ENCODE measurements at places on chromosomes 3 and 15.

DNA sequence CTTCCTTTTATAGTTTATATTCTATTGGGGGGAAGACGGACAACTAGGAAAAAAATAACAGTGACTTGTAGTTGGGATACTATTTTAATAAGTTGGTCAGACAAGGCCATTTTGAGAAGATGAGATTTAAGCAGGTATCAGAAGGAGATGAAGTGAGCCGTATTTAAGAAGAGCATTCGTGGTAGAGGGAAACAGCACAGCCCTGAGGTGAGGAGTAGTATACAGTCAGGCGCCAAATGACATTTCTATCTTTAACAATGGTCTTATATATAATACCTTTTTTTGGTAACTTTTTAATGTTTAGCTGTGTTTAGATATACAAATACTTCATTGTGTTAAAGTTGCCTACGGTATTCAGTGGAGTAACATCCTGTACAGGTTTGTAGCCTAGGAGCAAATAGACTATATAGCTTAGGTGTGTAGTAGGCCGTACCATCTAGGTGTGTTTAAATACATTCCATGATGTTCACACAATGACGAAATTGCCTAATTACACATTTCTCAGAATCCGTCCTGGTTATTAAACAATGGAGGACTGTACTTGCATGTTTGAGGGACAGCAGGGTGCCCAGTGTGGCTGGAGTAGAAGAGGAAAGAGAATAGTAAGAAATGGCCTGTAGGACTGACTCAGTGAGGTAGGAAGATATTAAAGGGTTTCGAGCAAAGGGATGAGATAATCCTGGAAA lies 1.6 kb downstream of the NKTR start:
- DNase-seq = peak; percentile 52

DNA sequence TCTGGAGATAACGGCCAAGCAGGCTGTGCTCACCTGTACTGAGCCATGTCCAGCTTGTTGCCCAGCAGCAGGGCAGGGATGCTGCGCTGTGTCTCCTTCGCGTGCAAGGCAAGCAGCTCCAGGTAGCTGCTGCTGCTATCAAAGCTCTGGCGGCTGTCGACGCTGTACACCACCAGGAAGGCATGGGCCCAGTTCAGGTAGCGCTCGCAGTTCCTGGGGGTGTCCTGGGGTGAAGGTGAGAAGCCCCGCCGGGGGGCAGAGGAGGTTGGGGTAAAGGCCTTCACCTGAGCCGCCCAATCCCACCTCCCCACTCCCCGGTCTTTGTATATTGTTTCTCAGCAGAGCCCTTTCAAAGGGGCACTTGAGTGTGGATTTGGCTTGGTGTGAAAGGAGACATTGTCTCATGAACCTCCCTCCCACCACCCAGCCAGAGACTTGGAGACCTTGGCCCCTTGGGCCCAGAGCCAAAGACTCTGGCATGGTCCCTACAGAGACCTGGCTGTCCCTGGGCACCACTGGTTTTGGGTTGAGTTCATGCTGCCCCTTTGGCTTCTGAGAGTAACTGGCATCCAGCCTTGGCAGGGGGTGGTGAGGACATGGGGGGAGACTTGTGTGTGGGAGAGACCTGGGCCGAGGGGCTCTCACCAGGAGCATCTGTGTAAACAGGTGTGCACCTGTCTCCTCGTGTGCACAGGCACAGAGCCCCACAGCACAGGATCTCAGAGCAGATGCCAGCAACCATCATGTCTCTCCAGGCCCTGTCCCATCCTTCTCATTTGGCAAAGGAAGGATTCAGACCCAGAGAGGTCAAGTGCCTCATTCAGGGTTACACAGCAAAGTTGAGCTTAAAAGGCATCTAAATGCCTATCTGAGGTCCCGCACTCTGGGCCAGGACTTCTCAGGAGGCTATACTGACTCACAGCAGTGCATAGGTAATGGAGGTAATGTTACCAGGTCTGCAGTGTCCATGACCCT lies 9.1 kb downstream of the RASL12 start:
- no peak for DNase-seq

GRCh38 chr3:8727605-8728512 lies 5.7 kb upstream of the CAV3 start:
- no peak for DNase-seq

- DNase-seq = no peak
These were observed 27.8 kb upstream of the PIK3CB start for GRCh38 chr3:138862531-138862923.

DNA sequence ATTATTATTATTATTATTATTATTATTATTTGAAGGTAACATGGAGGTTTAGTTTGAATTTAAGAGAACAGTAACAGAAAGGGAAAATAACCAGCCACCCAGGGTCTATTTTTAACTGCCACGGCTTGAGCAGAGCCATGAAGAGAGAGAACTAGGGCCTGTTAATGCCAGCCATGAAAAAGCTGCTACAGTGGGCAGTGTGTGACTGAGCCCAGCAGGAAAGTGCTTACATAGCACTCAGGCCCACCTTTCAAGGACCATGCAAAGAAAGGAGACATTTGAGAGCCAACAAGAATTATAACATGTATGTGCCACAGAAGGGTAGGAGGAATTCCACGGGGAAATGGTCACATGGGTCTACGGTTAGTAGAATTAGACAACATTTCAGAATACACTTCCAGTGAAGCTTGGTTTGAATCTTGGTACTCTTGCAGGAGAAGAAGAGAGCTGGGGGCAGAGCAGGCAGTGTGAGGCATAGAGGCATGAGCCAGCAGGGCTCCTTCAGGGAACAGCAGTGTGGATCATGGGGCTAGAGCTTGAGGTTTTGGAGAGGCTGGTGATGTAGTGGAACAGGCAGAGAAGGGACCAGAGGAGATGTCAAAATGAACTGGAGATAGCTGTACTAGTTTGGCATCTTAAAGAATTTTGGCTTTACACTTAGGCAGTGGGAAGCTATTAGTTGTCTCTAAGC lies 140.7 kb downstream of the CMSS1 start:
- no peak for DNase-seq

GRCh38 chr15:99997112-99997651 lies 263.9 kb upstream of the LYSMD4 start:
- DNase-seq = no peak

DNA sequence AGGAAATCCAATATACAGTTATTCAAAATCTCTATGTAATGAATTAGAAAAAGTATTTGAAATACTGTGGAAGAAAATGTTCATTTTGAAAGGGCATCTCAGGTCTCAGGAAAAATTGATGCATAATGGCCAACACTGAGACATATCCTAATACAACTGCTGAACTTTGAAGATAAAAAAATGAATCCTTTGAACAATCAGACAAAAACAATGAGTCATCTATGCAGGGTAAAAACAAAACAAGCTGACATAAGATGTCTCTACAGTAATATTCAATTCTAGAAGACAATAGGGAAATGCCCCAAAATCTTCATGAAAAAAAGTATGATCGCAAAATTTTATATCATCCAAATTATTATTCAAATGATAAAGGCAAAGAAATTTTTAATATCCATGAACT lies 34.0 kb upstream of the ZNF280D start:
- DNase-seq = no peak

DNA sequence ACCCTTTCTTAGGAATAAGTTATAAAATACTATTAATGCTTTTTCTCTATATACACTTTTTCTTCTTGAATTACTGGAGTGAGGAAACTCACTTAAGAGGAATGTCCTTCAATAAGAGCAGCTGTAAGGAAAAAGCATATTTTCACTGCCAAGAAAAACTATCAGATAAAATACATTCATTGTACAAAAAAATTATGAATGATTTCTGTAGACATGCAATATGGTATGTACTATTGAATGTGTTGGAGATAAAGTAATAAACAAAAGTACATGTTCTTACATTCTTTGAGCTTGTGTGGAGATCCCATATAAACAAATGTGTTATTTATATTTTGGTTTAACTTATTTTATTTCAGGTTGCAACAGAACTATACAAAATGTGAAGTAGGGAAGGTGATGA lies 241.0 kb upstream of the ZNF717 start:
- no peak for DNase-seq

- no peak for DNase-seq
These were observed 36.3 kb downstream of the ASTE1 start for GRCh38 chr3:130990282-130990681.

GRCh38 chr3:127037418-127037841 lies 54.5 kb downstream of the PLXNA1 start:
- no peak for DNase-seq

- DNase-seq = no peak
These were observed 273.9 kb downstream of the TIGIT start for GRCh38 chr3:114567771-114568170.

- no peak for DNase-seq
These were observed 27.3 kb downstream of the ABHD2 start for GRCh38 chr15:89115547-89115946.

- peak; percentile 45 for DNase-seq
These were observed 35.4 kb downstream of the PXYLP1 start for GRCh38 chr3:141266797-141267555.

GRCh38 chr3:43932921-43933320 lies 242.2 kb downstream of the ABHD5 start:
- no peak for DNase-seq

- peak; percentile 54 for DNase-seq
These were observed 41.8 kb downstream of the SLC24A1 start for GRCh38 chr15:65663521-65663920.

- no peak for DNase-seq
These were observed 30.0 kb downstream of the AP4E1 start for GRCh38 chr15:50938525-50938924.

DNA sequence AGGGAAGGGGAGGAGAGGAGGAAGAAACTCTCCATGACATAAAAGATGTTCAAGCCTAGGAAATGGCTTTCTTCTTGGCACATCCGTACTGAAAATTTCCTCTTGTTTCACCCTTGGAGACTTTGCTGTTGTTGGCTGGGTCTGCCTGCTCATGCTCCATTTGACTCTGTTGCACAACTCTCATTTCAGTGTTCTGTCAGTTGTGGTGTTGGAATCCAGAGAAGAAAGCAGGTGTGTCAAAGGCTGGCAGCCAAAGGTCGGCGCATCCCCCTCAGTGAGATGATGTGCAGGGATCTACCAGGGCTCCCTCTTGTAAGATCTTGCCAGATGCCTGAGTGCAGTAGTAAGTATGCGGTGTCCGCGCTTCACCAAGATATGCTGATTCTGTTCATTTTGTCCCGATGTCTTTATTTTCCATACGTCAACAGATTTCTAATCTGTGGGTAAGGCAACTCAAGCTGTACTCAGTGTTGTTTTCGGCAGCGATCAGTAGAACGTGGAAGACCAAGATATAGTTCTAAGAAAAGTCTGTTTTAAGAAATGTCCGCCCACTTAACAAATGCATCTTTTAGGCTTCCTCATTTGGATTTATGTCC lies 265.2 kb upstream of the GOLGA6L4 start:
- DNase-seq = no peak

DNA sequence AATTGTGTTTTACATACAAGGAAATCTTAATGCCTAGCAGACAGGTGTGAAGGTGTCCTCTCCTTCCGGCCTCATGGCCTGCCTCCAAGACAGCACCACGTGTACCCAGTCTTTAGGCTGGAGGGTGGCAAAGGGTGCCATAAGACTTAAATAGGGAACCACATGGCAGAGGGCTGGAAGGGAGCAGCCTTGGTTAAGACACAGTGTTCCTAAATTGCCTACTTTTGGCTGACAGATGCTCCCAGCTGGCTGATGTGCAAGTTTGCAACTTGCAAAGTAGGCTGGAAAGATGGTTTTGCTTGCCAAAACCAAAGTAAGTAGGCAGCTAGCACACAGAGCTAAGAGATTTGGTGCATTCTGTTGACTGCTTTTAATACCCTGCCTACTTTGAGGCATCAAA lies 45.2 kb downstream of the CCNB2 start:
- no peak for DNase-seq

DNA sequence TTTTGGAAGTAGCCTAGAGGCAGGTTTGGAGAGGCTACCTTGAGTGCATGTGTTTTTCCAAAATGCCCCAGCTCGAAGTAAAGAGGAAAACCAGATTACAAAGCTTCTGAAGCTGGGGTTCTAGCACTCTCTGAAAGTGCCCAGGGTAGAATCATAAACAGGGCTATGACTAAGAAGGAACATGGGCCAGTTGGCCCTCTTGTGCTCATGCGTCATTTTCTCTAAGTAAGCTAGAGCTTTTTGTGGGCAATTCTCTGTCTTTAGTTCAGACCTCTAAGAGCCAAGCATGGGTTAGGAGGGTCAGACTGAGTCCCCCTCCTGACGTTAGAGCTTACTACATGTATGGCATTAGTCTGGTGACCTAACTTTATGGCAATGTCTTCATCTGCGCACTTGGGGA lies 129.5 kb upstream of the UMPS start:
- DNase-seq = no peak

DNA sequence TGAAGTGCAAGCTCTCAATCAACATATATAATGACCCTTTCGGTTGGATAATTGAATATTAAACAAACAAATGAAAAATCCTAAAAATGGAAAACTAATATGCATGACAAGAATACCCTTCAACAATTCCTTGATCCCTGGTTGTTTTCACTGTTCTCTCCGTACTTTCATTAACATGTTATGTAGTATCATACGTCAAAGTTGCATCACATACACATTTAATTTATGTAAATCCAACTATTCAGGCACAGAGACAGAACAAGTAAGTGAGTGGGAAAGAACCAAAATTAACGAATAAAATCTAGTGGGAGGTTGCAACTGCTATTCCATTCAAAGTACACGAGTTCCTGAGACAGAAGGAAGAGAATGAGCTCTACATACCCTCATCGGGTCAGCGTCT lies 176.0 kb downstream of the SUCLG2 start:
- DNase-seq = no peak

GRCh38 chr15:38129531-38130204 lies 123.0 kb upstream of the SPRED1 start:
- DNase-seq = peak; percentile 49

GRCh38 chr3:120459196-120459595 lies 8.4 kb upstream of the FSTL1 start:
- DNase-seq = no peak

- no peak for DNase-seq
These were observed 160.5 kb upstream of the CCDC54 start for GRCh38 chr3:107216711-107217110.

GRCh38 chr3:37190667-37191066 lies 16.3 kb upstream of the LRRFIP2 start:
- no peak for DNase-seq

DNA sequence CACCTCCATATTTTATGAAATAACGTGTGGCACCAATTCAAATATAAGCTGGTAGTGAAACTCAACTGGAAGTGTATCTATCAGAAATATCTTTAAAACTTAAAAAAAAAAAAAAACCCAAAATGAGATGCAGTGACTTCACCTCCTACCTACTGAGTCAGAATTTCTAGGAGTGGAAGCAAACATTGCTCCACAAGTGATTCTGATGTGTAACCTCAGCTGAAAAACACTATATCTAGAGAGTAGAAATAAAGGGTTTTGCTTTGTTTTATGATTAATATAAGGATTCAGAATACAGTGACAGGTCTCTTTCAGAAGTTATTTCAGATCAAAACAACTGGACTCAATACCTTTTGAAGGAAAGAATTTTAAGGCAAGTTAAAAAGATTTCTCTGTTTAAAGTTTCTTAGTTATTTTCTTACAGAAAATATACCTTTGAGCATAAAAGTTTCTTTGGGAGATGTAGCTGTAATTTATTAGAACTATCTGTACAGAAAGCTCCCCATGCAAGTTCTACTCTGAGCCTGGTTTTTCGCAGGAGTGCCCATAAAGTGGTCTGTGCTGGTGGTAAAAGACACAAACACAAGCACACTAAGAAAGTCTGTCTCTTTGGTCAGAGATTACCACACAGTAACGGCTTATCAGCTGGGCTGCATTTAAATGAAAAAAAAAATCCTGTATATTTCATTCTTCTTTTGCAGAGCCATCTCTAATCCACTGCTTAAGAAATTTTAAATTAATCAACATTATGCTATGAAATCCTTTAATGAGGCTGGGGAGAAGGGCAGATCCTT lies 59.9 kb upstream of the PPIB start:
- DNase-seq = no peak
